ENCODE measurements at places on chromosomes 5 and 9.

DNA sequence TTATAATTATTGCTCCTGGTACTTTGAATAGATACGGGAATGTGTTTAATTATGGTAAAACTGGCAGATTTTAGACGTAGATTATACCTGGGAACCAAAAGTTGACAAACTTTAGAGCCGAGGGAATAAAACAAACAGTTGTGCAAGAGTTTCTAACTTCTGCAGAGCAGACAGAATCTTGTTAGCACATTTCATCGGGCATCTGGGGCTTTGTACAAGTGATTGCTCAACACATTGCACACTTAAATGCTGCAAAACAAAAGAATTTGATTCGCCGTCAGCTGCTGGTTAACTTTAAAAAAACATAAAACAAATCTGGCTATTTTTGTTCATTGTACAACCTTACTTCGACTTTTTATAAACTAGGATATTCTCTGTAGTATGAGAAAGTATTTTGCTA, 398.1 kb downstream of the MAN2A1 start:
- no peak for DNase-seq

DNA sequence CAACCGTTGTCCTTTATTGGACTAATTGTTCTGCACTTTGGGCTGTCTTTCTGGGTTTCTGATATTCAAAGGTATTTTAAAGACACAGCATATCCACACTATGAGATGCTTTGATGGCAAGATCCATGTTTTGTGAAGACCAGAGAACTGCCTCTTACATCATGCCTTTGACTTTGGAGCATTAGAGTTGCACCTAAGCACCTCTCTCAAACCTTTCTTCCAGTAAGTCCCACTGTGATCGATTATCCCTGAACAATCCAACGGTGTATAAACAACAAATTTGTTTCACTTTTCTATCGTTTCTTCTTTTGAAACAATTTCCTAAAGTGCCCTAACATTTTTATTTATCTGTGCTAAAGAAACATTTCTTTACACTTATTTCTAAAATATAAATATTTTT, 144.4 kb downstream of the KCTD16 start:
- DNase-seq = no peak

DNA sequence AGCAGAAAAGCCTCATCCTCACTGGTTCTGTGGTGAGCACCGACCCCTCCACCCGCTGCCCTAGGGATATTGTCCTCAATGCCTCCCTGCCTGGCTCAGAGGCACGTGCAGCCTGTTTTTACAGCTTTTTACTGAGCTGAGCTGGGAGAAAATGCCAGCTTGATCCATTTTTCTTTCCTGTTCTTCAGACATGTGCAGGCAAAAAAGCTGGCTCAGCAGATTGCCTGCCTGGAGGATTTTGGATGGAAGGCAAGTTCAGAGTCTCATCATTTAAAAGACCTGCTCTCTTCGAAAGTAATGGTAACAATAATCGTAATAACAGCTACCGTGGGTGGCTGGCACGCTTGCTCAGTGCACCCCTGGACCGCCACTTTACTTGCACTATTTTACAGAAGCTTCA, 135.0 kb upstream of the SMIM23 start:
- no peak for DNase-seq

DNA sequence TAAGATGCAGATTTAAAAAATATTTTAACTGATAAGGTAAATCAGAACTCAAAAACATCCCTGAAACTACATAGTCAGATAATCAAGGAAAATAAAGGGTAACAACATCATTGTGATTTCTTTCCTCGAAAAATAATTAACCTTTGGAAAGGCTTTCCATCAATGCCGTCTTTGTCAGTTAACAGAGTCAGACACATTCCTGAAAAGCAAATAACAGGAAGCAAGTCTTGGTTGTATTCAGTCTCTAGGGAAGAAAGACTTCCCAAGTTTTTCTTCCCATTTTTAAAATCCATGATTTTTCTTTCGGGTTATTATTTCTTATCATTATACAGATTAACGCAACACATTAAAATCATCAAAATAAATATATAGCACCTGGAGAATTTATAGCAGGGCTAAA, 256.4 kb upstream of the CDH6 start:
- no peak for DNase-seq

DNA sequence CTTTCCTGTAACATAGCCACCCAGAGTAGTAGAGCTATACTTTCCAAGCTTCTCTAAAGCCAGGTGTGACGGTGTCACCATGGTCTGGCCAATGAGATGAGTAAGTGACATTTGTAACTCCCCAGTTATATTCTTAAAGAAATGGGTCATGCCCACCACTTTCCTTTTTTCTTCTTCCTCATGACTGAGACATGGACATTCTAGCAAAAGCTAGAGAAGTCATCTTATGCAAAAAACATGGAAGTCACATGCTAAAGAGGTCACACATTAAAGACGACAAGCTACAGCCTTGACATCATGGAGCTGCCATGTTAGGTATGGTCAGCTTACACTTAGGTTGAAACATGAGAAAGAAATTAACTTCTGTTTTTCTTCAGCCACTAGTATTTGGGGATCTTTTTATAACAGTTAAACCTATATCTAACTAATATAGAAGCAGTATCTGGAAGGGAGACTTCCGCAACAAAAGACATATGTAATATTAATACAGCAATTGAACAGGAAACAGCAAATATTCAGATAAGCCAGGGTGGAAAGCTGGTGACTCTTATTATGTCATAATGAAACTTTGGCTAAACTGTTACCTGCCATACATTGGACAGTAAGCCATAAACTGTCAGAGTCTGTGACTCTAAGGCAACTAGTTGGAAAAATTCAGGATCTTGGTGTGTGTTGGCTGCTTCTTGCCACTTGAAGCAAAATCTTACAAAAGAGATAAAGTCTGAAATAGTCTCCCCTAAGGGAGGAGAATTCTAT, 54.7 kb upstream of the SNX2 start:
- DNase-seq = no peak

DNA sequence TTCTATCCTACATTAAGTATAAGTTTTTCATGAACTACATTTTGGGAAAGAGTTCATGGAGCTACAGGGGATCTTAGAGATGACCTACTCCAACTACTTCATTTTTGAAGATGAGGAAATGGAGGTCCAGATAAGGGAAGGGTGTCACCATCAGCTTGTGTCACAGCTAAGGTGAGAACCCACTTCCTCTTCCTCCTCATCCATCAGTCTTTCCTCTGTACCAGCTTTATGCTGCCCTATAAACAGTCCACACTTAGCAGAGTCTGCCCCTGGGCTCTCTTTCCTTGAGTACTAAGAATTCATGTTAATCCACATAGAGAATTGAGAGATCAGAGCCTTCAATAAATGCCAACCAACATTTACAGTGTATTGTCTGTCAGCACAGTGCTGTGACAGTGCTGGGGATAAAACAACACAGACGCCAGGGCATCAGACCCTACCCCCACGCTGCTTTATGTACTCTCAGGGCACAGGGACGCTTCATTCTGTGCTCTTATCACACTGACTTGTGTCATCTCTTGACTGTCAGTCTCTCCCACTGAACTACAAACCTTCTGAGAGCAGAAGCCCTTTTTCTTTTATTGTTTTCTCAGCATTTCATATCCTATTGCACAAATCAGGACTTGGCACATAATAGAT, 22.1 kb downstream of the ADRB2 start:
- DNase-seq = no peak

- no peak for DNase-seq
Measured at GRCh38 chr5:124922255-124922975, 176.0 kb upstream of the ZNF608 start.

GRCh38 chr9:36997414-36997813, 36.7 kb downstream of the PAX5 start:
- DNase-seq = no peak

DNA sequence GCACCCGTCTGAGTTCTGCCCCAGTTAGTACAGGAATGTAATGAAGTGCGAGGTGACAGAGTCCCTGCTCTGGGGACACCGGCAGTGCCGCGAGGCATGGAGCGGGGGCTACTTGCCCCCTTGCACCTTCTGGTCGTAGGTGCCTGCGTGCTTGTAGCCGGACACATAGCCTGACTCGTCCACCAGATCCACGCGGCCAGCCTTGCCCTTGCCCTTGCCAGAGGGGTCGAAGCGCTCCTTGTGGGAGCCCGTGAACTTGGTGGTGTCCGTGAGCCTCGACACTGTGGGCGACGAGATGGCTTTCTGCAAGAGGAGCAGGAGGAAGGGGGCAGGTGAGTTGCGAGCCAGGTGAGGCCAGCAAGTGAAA, 28.2 kb downstream of the TPPP start:
- DNase-seq = no peak

- DNase-seq = no peak
Measured at GRCh38 chr5:12017007-12017406, 112.8 kb upstream of the CTNND2 start.

- no peak for DNase-seq
Measured at GRCh38 chr9:101485924-101486692, 47.5 kb upstream of the RNF20 start.

DNA sequence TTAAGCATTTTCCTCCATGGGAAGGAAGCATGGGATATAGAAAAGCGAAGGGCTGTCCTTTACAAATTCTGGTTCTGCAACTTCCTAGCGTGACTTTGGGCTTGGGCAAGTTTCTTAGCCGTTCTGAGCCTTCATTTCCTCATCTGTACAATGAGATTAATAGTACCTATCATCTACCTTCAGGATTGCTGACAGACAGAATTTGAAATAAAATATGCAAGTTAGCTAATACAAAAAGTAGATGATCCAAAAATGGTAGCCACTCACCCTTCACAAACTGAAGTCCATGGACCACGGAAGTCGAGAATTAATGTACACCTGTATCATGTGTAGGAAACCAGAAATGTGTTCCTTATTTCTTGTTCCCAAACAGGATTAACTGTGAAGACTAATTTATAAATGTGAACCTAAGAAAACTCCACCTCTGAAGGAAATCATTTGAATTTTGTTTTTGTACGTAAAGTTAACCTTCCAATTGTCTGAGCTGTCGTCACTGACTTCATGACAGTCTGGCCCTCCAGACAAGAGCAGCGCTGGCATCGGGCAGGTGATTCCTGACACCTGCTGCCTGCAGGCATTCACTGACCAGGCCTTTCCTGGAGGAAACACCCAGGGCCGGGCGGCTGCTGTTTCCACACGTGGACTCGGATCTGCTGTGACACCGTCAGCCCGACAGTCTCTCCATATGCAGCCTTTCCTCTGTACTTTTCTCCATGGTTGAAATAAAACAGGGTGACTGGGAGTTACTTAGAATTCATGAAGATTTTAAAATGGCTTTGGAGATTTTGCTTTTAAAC, 63.4 kb downstream of the PSMB7 start:
- no peak for DNase-seq

DNA sequence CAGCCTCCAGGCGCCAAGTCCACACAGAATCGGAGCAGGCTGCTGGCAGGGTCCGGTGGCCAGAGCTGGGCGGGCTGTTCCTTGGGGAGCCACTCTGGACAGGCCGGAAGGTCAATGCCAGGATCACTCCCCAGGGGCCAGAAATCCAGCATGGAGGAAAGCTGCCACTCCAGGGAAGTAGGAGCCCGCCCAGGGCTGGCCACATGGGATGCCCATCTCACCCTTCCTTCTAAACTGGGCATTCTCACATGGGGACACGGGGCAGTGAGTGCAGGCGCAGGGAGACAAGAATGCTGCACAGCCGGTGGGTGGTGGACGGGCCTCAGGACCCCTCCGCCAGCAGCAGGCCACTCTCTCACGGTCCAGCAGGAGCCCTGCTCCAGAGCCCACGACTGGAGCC, 58.2 kb downstream of the ADAMTS2 start:
- no peak for DNase-seq

GRCh38 chr5:175658299-175659145, 651 bp downstream of the HRH2 start:
- DNase-seq = no peak

GRCh38 chr5:157137691-157138090, 5.0 kb downstream of the MED7 start:
- DNase-seq = no peak

Measured in pulmonary artery endothelial cell (primary cell).